ENCODE measurements at places on chromosomes 5 and 9. TPM values are rescaled to one million over a fixed set of nuclear protein-coding genes. Genes with fewer than 3 reads are reported as not detected.

GRCh38 chr9:109551651-109552050, 53.5 kb upstream of the PTPN3 start:
- DNase-seq: no peak

FAM169A gene
- total RNA-seq: 2.2 TPM

GRCh38 chr5:112614986-112615385, 122.7 kb upstream of the APC start:
- no peak for DNase-seq

DNA sequence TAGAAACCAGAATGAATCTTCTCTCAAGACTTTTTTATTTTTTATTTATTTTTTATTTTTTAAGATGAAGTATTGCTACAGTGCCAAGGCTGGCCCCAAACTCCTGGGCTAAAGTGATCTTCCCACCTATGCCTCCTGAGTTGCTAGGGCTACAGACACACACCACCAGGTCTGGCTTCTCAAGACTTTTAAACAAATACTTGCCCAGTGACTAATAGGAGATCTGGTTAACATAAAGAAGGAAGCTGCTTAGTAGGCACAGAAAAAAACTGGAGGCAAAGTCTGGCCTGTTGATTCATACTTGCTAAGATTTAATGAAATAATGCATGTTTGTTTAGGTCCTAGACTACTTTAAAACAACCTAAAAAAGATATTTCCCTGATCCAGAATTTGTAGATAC, 43.8 kb downstream of the SLC38A9 start:
- no peak for DNase-seq

DNA sequence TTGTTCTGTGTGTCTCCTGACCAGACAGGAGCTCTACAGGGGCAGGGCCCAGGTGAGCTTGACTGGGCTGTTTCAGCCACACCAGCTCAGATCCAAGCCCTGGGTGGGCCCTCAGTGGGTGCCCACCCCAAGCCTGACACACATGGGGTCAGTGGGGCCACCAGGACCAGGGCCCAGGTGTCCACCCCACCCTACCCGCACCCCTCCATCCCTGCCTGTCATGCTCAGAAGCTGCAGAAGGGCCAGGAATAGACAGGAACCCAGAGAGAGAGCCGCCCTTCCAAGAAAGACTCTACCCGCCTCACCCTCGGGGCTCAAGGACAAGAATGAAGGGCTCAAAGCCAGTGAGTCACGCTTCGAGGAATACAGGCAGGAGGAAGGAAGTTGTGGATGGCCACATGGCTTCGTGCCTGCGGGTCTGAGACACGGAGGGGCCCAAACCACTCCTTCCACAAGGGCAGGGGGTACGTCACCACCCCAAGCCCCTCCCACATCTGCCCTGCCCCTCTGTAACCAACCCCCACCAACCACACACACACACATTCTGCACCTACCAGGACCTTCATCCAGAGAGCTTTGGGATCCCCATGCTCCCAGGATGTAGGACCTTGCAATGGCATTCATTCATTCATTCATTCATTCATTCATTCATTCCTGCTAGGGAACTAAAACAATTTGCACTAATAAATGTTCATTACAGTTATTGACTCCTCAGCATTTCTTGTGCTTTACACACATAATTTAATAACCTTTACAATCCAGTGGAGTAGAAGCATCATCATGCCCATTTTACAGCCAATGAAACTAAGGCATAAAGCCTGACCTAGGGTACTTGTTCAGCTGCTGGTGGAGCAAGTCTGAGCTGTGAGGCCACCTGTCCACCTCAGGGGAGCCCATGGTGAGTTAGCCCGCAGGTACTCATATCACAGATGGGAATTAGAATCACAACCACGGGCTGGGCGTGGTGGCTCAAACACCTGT, 55.9 kb upstream of the STXBP1 start:
- peak; percentile 87 for DNase-seq

PCDHGA8 gene
- total RNA-seq: 13.9 TPM

- no peak for DNase-seq
These were observed 26.0 kb upstream of the ANXA1 start for GRCh38 chr9:73125651-73126050.

- no peak for DNase-seq
These were observed 75.4 kb downstream of the NREP start for GRCh38 chr5:111681414-111682120.

DNA sequence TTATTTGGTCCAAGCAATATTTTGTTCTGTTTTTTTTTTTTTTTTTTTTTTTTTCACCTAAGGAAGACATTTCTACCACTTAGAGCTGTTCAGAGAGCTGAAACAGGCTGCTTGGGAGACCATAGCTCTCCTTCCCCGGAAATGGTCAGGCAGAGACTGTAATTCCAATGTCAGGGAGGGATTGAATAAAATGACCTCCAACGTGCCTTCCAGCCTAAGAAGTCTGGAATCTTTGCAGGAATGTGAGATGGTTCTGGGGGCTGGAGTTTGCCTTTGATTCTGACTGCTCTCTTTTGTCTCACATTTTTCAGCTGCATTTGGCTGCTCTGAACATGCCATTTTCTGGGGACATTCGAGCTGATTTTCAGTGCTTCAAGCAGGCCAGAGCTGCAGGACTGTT, 38.3 kb upstream of the TGFBR1 start:
- DNase-seq: no peak

DNA sequence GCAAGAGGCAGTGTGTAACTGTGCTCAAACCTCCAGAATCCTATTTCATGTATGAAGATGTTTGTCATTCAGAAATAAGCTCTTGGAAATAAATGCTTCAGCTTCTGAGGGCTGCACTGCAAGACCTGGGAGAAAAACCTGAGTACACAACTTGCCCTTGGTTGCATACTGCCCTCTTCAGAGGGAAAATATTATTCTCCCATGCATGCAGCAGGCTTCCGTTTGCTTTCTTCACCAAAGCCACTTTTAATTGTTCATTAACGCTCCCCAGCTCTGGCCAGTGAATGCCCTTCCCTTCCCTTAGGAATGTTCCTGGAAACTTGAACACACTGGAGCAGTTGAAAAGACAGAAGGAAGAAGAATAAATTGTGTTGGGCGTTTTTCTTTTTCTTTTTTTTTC, 2.5 kb upstream of the WHRN start:
- DNase-seq: no peak

DNA sequence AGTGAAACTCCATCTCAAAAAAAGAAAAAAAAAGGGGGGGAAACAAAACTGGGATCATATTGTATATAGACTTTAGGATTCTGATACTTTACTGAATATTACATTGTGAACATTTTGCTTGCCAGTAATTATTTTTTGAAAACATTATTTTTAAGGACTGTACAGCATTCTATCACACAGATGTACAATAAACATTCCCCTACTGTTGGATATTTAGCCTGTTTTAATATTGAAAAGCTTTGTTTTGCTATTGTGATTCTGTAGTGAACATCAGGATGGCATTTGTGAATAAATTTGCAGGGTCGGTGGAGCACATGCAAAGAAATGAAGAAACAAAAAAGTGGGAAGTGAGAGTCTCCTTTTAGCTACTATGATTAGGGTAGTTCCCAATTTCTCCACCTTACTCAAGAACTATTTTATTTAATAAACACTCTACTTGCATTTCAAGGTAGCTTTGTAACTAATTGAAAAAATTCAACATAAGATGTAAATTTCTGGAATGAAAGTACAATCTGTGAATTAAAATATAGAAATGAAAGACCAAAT, 18.7 kb downstream of the RASGRF2 start:
- DNase-seq: no peak

TMED7 gene
- 131 TPM for total RNA-seq

- DNase-seq: no peak
These were observed 30.2 kb downstream of the EFCAB9 start for GRCh38 chr5:172223901-172224873.

GRCh38 chr5:38621331-38621730, 64.9 kb upstream of the LIFR start:
- DNase-seq: no peak

DNA sequence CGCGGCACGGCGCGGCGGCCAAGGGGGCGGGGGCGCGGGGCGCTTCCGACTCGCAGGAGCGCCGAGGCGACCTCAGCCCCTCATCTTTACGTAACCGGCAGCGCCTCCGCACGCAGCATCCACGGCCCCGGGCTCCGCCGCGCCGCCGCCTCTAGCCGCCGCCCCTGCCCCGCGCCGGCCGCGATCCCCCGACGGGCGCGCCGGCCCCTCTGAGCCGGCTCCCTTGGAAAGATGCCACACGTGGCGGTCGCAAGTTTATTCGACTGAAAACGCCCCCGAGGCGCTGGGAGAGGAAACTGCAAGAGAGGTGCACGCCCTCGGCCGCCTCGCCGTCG, 1.0 kb downstream of the KLF9 start:
- peak; percentile 19 for DNase-seq

- no peak for DNase-seq
These were observed 2096.3 kb upstream of the C9orf72 start for GRCh38 chr9:29669613-29670012.

CENPK gene
- 0.42 TPM for total RNA-seq

DNA sequence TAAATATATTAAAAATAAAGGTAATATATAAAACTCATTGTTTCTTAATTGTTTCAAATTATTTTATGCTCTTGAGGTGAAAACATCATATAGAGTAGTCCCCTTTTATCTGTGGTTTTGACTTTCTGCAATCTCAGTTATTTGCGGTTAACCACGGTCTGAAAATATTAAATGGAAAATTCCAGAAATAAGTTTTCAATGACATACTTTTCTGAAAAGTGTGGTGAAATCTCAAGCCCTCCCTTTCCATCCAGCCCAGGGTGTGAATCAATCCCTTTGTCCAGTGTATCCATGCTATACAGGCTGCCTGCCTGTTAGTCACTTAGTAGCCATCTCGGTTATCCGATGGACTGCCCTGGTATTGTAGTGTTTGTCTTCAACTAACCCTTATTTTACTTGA, 546.7 kb upstream of the DMAC1 start:
- no peak for DNase-seq

PCDHGB2 gene
- total RNA-seq: 9.7 TPM

ENTPD2 gene
- 0.92 TPM for total RNA-seq

DNA sequence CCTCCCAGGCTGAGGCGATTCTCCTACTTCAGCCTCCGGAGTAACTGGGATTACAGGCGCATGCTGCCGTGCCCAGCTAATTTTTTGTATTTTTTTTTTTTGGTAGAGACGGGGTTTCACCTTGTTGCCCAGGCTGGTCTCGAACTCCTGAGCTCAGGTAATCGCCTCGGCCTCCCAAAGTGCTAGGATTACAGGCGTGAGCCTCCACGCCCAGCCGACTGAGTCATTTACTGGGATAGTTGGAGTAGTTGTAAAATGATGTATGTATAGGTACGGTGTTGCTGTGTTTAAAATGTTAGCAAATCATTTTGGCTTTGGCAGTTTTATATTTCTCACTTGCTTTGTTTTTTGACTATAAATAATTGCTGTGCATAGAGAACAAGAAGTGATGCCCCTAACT, 209.4 kb downstream of the ADAMTSL1 start:
- DNase-seq: no peak

- DNase-seq: no peak
These were observed 52.5 kb upstream of the CPEB4 start for GRCh38 chr5:173835661-173836060.

GRCh38 chr5:27474047-27474309, 435.6 kb upstream of the CDH9 start:
- DNase-seq: no peak

- no peak for DNase-seq
These were observed 90.1 kb downstream of the GOLPH3 start for GRCh38 chr5:32083981-32084430.

DNA sequence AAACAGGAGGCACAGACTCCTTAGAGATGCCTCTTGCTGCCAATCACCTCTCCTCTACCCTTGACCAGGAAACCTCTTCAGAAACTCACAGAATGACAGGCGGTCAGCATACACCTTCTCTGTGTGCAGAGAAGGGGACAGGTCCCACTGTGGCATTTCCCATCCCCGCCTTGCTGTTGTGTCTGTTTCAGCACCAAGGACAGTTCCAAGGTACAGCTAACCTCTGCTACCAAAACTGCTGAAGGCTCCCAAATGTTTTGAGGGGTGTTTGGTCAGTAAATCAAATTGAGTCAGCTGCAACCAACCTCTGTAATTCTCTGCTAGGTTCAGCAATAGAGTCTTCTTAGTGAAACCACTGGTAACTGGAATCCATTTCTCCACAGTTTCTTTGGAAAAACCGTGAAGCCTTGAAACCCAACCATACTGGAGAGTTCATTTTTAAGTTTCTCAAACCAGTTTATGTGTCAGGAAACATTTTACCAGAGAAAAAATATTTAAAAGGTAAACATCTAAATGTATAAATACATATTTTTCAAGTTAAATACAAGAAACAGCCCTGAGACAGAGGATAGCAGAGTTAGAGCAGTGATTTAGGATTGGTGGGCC, 122.0 kb downstream of the DRD1 start:
- no peak for DNase-seq

DNA sequence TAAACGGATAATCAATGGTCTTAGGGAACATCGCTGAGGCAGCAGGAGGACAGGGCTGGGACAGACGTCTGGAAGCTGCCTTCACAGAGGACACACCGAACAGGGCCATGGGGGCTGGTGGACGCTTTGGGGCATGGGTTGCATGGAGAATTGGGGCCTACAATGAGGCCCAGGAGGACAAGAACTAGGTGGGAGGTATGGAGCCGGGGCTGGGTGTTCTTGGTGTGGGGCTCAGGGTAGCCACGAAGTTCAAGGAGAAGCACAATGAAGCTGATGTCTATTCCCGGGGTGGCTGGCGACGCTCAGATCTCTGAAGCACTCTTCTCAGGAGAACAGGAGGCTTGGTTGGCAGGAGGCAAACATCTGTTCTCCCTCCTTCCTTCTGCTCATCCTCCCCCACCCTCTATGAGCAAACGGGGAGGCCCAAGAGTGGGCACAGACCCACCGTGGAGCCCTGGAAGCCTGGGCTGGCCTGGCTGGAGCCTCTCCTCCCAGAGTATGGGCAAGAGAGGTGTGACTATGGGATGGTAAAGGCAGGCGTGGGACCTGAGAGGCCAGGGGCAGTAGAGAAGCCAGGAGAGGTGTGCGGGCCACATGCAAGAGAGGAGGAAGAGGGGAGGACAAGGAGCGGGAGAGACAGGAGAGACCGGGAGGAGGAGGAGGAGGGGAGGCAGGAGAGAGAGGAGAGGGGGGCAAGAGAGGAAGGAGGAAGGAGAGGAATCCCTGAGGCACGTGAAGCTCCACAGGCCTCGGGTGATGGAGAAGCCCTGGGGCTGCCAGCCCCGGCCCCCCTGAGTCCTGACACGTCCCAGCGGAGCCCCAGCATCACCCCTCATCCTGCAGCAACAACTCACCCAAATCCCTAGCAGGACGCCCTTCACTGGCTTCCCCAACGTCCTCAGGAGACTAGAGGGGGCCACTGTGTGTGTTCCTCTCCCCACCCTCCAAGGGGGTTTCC, 159.1 kb downstream of the OLFM1 start:
- no peak for DNase-seq

- DNase-seq: no peak
These were observed 416.3 kb downstream of the NR2F1-AS1 start for GRCh38 chr5:93164690-93165089.

DNA sequence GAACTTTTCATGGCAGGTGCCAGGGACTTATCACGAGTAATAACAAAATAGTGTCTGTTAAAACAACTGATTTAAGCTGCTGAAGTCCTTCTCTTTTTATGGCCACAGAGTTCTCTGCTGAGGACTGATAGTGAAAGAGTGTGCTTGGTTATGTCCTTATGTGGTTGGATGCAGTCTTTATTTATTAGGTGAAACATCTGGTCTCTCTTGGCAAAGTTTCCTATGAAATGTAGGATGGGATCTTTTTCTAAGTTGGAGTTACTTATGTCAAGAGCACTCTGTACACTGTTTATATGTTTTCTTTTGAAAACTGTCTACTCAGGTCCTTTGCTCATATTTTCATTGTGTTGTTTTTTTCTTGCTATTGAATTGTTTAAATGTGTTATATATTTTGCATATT, 1816.1 kb upstream of the C9orf72 start:
- DNase-seq: no peak

ARL10 gene
- 10.4 TPM for total RNA-seq

GRCh38 chr9:124285903-124286291, 28.1 kb downstream of the NEK6 start:
- DNase-seq: no peak

PLPP7 gene
- total RNA-seq: 29.0 TPM
